ENCODE measurements at places on chromosomes 16 and 17.

GRCh38 chr16:66486199-66486772 is 59.2 kb downstream of the BEAN1 start:
- no peak for DNase-seq

GRCh38 chr17:45070809-45071208 is 9.7 kb downstream of the NMT1 start:
- no peak for DNase-seq

DNA sequence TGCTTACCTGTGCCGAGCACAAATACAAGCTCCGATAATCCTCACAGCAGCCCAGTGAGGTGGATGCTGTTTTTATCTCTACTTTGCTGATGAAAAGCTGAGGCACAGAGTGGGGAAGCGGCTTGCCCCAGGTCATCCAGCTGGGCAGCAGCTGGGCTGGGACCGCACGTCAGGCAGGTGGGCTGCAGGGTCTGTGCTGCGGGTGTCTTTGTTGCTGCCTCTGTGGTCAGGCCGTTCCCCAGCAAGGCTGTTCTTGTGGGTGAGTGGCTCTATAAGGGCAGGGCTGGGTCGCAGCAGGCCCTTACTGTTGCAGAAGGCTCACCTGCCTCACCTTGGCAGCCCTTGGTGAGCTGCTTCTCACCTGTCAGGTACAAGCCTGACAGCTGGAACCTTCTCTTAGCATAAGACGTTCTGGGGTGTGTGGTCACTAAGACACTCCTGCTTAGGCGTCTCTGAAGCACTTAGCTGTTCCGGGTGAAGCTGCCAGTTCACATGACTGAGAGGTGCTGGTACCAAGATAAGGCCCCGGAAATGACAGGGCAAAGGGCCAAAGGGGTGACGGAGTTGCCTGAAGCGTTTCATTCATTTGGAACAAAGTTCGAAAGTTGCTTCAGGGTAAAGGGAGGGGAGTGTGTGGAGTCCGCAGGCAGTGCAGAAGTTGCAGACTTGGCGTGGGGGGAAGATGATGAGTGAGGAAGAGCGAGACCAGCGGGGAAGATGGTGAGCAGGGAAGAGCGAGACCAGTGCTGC is 17.4 kb downstream of the IRF8 start:
- DNase-seq = peak; percentile 61

DNA sequence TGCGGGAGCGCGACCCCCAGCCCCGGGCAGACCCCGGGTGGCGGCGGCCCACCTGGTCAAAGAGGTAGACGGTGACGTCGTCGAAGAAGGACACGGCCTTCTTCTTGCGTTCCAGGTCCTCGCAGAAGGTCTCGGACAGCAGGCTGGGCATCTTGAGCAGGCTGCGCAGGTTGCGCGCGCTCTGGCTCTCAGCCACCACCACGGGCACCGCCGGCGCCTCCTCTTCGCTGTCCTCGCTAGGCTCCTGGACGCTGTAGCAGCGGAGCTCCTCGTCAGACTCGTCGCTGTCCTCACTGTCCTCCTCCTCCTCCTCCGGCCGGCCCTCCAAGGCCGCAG is 45.2 kb upstream of the PVALEF start:
- no peak for DNase-seq

- DNase-seq = no peak
These were observed 372.3 kb upstream of the MON1B start for GRCh38 chr16:76818606-76819181.

DNA sequence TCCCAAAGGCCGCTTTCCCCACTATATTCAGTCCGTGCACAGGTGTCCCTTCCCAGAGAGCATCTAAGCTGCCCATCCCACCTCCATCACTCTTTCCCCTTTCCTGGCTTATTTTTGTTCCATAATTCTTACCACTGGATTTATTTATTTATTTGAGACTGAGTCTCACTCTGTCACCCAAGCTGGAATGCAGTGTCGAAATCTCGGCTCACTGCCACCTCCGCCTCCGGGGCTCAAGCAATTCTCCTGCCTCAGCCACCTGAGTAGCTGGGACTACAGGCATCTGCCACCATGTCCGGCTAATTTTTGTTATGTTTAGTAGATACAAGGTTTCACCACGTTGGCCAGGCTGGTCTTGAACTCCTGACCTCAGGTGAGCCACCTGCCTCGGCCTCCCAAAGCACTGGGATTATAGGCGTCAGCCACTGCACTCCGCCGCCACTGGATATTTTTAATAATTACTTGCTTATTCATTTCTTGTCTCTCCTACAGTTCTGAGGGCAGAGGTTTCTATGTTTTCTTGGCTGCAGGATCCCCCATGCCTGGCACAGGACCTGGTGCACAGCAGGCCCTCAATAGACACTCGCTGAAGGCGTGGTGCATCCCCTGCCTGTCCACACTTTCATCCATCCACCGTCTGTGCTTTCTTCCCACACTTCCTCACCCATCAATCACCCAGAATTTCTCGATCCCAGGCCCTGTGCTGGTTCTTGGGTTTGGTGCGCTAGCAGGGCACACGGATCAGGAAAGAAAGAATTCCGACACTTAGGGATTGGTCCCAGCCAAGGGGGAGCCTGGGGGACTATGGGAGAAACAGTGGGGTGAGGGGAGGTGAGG is 9.9 kb upstream of the ADGRG1 start:
- no peak for DNase-seq

DNA sequence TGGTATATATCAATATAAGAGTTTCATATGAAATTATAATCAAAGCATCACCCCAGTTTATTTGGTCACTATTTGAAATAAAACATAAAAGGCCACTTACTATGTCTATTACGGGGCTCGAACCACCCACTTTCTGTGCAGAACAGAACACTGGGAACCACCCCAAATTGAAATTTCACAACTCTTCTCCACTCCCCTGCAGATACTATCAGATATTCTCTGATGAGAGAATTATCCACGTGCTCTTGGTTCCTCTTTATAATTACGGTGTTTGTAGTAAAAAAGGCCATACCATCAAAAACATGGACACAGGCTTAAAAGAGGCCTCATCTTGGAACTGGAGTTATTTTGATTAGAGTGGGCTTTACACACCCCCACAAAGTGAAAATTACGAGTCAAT is 82.8 kb downstream of the WDR59 start:
- DNase-seq = no peak

GRCh38 chr17:80931421-80932265 is 60.0 kb upstream of the CHMP6 start:
- DNase-seq = peak; percentile 35

DNA sequence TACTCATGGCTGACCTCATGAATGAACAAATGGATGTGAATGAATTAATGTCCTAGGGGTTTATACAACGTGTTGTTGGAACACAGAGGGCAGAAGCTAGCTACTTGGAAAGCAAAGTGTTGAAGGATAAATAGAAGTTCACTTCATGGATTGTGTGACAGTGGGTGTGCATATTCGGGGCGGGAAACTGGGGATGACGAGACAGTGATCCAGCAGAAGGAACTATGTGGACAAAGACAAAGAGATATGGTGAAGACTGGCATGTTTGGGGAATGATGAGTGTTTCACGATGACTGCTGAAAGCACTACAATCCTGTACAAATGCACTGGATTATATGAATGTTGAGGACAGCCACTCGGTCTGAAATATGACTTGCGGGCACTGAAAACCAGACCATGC is 250.5 kb upstream of the C16orf82 start:
- DNase-seq = no peak

DNA sequence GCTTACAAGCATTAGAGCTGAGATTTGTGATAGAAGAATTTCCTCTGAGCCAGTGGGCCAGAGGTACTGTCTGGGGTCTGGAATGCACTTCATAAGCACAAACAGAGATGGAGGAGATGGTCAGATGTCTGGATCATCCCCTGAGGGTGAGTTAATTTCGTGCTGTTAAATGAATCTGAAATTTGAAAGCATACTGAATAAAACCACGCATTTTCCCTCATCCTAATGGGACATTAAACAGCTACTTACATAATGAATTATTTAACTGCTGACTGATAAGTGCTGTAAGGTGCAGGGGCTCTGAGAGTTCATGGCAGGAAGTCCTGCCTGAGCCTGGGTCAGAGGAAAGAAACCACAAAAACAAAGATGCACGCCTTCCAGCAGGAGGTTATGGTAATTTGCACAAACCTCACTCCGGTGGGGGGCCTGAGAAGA is 136.3 kb upstream of the XYLT1 start:
- no peak for DNase-seq

DNA sequence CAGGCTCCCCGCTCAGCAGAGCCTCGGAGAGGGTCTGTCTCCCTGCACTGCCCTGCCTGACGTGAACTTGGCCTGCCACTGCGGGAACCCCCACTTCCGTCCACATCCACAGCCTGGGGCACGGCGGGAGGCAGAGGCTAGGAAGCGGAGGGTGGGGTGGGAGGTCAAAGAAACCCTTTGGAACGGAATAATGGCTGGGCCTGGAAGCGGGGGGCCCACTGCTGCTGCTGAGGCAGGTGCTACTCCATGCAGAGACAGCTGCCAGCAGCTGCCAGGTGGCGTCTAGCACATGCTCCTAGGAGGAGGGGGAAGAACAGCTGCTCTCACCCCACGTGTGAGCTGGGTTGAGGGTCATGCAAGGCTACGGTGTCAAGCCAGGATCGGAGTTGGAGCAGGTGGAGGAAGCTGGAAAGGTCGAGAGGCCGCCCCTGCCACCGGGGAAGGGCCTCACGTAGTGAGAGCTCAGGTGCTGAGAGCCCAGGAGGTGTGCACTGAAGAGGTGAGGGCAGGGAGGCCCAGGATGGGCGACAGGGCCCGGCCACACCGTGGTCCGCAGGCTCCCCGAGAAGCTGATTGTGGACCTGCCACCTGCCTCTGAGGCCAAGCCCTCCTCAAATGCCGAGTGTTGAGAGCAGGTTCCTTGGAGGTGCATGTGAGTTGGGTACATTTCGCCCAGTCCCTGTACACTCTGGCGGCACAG is 9.8 kb downstream of the FSCN2 start:
- peak; percentile 60 for DNase-seq

DNA sequence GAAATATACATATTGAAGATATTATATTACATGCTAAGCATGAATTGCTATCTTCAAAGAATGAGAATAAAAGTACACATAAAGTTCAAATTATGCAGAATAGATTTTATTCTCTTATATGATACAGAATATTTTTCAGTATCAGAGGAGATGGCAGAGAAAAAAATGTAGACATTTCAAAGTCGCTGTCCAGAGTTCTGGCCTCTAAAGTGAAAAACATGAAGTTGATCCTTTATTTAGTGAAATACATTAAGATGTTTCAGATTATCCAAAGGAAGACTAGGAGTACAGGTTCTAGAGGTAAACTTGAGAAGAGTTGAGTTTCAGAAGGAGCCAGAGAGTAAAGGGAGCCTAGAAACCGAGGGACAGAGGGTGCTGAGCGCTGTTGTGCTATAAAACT is 303.6 kb downstream of the UTP18 start:
- no peak for DNase-seq

Data from DMS79 treated with DMSO at 0.1 percent for 48 hours (cell line).